Memory B cell (primary cell): ENCODE measurements at places on chromosomes 11 and 22.
A peak's percentile ranks its signal among the peaks of the same experiment; 100 is the strongest.

DNA sequence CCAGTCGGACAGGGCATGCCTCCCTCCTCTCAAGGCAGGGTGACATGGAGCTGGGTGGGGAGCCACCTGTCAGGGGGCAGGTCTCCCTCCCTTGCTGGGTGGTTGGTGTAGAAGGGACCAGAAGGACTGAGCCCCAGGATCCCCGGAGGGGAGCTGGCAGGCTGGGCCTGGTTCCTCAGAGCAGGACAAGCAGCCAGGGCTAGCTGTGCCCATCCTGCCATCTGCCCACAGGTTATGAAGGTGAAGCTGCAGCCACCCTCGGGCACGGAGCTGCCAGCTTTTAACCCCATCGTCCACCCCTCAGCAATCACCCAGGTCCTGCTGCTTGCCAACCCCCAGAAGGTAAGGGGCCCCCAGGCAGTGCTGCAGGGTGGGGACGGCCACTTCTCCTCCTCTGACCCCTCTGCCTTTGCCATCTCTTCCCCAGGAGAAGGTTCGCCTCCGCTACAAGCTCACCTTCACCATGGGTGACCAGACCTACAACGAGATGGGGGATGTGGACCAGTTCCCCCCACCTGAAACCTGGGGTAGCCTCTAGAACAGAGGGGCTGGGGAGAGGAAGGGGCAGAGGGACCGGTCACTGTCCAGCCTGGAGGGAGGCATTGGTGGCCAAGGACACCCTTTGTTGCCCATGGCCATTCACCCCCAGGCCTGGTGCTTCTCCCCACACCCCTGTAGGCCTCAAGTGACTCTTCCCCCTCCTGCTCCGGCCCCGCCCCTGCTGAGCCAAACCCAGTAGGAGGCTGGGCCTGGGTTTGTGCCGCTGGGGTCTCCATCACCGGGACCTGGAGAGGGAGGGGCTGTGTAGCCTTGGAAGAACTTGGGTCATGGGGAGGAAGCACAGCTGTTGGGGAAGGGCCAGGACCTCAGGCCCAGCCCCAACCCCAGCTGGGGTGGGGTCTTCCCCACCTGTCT lies 7.0 kb upstream of the SH3BP1 start:
- no peak for DNase-seq

DNA sequence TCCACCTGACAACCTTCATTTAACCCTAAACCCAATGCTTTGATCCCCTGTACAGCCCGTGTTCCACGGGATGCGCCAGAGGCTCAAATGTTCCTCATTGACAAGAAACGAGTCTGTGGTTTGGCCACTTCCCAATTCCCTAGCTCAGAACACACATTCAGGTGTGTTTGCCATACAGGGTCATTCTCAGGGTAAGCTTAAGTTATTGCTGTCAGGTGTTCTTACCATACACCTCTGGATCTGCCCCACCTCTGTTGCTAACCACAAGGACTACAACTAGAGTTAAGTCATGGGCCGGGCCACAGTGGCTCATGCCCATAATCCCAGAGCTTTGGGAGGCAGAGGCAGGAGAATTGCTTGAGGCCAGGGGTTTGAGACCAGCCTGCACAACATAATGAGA lies 45.6 kb upstream of the POLD3 start:
- no peak for DNase-seq

GRCh38 chr11:62152245-62153086 lies 28.7 kb downstream of the INCENP start:
- peak; percentile 4 for DNase-seq

DNA sequence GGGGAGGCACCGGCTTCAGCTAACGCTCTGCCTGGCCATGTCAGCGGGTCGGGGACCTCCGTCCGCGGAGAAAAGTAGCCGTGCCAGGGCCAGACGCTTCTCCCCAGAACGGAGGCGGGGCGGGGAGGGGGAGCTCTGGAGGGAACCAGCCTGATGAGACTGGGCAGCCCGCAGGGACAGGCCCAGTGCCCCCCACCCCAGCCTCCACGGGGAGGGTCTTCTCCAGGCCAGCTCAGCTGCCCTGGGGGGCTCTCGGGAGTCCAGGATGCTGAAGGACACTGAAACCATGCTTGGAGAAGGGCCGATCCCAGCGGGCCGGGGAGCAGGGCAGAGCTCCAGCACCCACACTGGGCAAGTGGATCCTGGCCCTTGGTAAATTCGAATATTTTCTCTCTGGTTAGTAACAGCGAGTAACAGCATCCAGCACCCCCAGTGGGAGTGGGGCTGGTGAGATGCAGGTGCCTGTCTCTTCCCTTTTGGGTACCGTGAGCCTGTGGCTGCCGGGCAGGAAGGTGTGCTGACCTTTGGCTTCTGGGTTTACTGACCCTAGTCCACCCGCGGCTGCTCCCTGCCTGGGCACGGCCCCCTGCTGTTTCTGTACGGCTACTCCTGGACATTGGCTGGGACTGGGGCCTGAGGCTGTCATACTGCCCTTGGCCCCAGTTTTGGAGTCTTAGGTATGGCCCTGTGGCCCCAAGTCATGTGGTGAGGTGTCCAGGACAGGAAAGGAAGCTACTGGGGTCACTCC lies 35.8 kb downstream of the GRAMD4 start:
- DNase-seq, result no peak

DNA sequence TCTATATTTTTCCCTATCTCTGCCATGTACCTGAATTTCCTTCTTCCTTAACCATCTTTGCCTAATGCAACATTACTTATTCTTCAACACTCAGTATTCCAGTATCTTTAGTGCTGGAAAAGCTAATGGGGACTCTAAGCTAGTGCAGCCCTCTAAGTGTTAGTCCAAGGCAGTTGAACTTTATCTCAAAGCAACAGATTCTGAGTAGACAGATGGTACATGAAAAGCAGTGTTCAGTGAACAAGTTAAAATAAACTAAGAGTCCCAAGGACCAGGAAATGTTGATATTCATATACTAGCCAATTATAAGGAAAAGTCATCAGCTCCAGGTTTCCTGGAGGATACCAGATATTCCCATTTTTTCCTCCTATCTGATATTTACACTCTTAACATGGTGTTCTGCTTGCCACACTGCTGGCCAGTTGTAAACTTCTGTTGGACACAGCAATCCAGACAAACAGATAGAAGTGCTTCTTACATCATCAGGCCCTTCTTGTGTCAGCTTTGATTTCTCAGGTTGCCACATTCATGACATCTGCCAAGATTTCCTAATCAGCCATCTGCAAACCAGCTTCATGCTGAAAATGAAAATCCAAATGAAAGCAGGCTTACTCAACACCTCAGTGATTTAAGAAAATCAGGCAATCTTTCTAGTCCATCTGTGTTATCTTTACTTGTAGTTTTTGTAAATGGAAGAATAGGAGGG lies 255.9 kb upstream of the POU2AF2 start:
- DNase-seq, result no peak

DNA sequence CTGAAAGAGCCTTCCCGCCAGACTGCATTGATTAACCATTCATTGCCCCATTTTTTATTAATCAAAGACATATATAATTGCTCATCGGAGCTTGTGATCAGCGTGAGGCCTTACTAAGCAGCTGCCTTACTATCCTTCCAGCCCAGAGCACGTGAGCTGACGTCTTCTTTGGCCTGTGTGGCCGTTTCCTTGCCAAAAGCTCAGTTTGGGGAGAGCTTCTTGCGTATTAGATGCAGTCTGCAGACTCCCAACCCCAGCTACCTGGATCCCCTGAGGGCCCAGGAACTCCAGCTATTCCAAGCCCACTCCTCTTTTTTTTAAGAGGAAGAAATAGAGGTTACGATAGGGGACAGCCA lies 784 bp upstream of the SLC43A3 start:
- no peak for DNase-seq

GRCh38 chr11:129374081-129374992 lies 1.3 kb upstream of the BARX2 start:
- no peak for DNase-seq

DNA sequence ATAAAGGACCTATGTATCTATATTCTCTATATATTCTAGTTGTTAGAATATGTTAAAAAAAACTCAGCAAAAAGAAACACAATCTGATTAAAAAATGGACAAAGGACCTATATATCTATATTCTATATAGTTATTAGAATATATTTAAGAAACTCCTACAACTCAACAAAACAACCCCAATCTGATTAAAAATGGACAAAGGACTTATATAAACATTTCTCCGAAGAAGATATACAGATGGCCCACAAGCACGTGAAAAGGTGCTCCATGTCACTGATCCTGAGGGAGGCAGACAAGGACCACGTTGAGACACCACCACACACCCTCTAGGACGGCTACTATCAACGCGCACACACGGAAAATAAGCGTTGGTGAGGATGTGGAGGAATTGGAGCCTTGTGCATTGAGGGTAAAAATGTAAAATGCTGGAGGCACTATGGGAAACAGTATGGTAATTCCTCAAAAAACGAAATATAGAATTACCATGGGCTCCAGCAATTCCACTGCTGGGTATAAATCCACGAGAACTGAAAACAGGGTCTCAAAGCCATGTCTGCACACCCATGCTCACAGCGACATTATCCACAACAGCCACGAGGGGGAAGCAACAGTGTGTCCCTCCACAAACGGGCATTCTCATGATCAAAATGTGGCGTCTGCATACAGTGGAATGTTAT lies 22.7 kb downstream of the YPEL1 start:
- DNase-seq, result peak; percentile 43

- DNase-seq, result peak; percentile 54
Measured at GRCh38 chr11:67667490-67668191, 6.8 kb downstream of the ALDH3B2 start.

DNA sequence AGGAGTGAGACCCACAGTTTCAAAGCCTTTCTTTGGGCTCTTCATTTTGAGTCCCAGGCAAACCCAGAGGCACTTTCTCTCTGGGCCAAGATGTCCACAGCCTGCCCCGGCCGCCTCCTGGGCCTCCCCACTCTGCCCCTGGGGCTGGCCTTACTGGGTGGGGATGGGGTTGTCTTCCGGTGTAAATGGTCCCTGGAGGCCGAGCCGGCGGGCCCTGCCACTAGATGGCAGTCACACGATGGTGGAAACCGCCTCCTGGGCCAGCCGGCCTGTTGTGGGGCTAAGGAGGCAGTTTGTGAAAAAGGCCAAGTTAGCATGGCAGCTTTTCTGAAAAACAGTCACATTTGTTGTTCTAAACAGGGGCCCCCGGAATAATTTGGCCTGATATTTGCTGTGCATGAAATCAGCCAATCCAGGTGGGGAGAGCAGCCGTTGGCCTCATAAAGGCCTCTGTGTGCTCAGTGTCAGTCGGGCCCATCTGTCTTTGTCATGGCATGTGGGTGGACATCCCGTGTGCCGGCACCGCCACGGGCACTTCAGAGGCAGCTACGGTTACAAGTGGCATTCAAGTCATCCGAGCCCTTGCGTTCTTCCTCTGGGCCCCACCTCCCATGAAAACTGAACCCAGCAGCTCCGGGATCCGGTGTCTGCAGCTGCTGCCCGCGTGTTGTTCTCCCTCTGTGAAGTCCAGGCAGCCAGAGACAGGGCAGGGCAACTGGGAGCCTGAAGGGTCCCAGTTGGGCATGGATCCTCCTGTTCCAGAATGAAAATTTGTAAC lies 6.5 kb downstream of the MRPL23 start:
- DNase-seq, result no peak

DNA sequence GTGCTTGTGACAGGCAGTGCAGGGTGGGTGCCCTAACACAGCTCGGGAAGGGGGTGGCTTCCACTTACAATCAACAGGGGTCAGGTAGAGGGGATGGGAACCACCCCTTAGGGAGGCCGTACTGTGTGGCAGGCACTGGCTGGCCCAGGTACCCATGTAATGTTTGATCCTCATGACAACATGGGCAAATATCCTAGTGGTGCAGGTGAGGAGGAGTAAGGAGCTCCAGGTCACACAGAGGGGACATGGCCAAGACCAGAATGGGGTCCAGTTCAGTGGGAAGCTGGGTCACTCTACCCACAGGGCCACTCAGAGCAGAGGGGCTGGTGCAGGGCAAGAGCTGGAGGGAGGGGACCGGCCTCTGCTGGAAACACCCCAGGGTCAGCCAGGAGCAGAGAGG lies 3.1 kb downstream of the APOL4 start:
- DNase-seq, result no peak

DNA sequence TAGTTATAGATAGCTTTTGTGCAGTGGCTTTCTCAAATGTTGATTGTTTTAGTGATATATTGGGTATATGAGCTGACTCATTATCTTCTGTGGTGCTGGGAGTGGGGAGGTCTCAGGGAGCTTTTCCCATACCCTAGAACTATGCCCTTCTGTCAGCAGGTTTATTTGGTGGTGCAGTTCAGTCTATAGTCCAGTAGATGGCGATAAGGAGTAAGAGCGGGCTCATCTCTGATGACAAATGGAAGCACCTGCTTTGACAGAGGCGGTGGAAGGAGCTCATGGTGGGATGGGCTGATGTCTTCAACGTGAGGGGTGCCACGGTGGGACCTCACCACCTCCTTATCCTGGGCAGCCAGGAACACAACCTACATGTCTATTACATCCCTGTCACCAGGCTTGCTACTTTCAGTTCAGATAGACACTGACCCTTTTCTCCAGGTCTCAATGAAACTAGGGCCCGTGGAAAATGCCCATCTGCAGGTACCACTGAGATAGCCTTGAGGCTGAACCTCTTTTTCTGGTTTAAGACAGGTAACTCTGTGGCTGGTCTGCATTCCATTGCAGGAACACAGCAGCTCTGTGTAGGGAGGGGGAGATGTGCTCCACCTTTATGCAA lies 13.0 kb upstream of the OR6A2 start:
- DNase-seq, result peak; percentile 54

GRCh38 chr11:45982656-45983470 lies 60.4 kb downstream of the LARGE2 start:
- DNase-seq, result no peak

DNA sequence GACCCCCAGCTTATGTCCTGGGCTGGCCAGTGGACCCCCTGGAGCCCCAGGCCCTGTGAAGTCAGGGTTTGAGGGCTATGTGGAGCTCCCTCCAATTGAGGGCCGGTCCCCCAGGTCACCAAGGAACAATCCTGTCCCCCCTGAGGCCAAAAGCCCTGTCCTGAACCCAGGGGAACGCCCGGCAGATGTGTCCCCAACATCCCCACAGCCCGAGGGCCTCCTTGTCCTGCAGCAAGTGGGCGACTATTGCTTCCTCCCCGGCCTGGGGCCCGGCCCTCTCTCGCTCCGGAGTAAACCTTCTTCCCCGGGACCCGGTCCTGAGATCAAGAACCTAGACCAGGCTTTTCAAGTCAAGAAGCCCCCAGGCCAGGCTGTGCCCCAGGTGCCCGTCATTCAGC lies 24.6 kb downstream of the CSF2RB start:
- DNase-seq, result no peak

GRCh38 chr11:1869427-1870325 lies 16.8 kb downstream of the LSP1 start:
- DNase-seq, result no peak

GRCh38 chr11:44387415-44387814 lies 77.5 kb upstream of the ALX4 start:
- DNase-seq, result no peak

DNA sequence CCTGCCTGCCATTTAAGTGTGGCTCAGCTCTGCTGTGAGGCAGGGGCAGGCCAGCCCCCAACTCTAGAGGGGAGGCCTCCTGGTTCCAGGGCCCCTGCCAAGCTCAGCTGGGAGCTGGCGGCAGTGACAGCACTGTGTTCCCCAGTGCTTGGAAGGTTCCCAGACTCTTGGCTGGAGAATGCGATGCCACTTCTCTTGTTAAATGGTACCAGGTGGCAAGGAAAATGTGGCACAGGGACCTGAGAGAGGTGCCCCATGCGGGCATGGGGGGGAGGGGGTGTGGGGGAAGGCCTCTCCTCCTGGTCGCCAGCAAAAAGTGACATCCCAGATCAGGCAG lies 8.4 kb upstream of the TNFRSF13C start:
- no peak for DNase-seq
